Cardiac muscle cell (in vitro differentiated cells and primary cell): ENCODE measurements at places on chromosomes 3 and 15. TPM values are rescaled to one million over a fixed set of nuclear protein-coding genes. Genes with fewer than 3 reads are reported as not detected.

DNA sequence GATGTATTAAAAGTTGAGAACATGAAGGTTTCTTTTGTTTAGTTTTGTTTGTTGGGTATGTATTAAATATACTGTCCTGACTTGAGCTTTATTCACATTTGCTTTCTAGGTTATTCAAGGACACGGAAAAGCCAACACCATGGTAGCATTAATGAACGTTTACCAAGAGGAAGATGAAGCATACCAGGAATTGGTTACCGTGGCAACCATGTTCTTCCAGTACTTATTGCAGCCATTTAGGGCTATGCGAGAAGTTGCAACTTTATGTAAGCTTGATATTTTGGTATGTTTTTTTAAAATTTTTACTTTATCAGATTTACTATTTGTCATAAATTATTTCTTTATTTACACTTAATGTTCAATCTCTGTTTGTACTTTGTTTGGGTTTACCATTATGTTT is 3.6 kb downstream of the WHAMM start:
- no peak overlapping the region for H3K4me3 ChIP-seq
- peaks cover 22% of the 10 kb centered on the region for H3K4me1 ChIP-seq
- peaks cover 42% of the 10 kb centered on the region for H3K36me3 ChIP-seq
- no peak overlapping the region for H3K27ac ChIP-seq
- DNase-seq, result no peak
- no peaks in the 10 kb centered on the region for H3K27me3 ChIP-seq

- peaks cover 4% of the 10 kb centered on the region for H3K36me3 ChIP-seq
- no peak overlapping the region for H3K4me3 ChIP-seq
- DNase-seq, result no peak
- H3K27me3 ChIP-seq, result no peaks in the 10 kb centered on the region
- no peak overlapping the region for H3K27ac ChIP-seq
These were observed 88.9 kb upstream of the FEZF2 start for GRCh38 chr3:62462104-62462762.

GRCh38 chr3:39178553-39178952 is 13.8 kb downstream of the XIRP1 start:
- H3K4me1 ChIP-seq, result peaks cover 15% of the 10 kb centered on the region
- no peaks in the 10 kb centered on the region for H3K27me3 ChIP-seq
- peak overlapping the region; percentile 78 for H3K27ac ChIP-seq

DNA sequence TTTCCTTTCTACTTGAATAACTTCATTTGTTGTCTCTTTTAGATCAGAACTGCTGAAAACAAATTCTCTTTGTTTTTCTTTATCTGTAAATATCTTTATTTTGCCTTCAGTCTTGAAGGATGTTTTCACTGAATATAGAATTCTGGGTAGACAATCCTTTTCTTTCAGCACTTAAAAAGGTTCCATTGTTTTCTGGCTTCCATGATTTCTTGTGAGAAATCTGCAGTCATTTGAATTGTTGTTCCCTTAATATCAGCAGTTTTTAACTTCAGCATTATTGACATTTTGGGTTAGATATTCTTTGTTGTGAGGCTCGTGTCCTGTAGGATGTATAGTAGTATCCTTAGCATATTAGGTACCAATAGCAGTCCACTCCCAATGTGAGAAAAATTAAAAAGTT is 65.8 kb downstream of the SV2B start:
- no peak overlapping the region for H3K4me3 ChIP-seq
- no peak for DNase-seq
- no peaks in the 10 kb centered on the region for H3K36me3 ChIP-seq
- no peaks in the 10 kb centered on the region for H3K4me1 ChIP-seq
- H3K27ac ChIP-seq, result no peak overlapping the region

Gene TEX55
- not detected in 2 replicates for total RNA-seq

Gene CHDH
- 11.5 and 36.1 TPM in 2 replicates for total RNA-seq

GRCh38 chr15:25514522-25514921 is 75.7 kb upstream of the UBE3A start:
- no peak overlapping the region for H3K27ac ChIP-seq
- no peaks in the 10 kb centered on the region for H3K36me3 ChIP-seq
- no peak overlapping the region for H3K4me3 ChIP-seq
- no peaks in the 10 kb centered on the region for H3K4me1 ChIP-seq
- peaks cover 5% of the 10 kb centered on the region for H3K27me3 ChIP-seq

Gene BRK1
- total RNA-seq, result 83.0 and 138 TPM in 2 replicates

Gene SCN11A
- total RNA-seq, result 0.28 and 0.60 TPM in 2 replicates

Gene POLQ
- total RNA-seq, result 3.0 and 7.1 TPM in 2 replicates

GRCh38 chr15:53936137-53936536 is 42.1 kb upstream of the UNC13C start:
- no peak overlapping the region for H3K4me3 ChIP-seq
- H3K4me1 ChIP-seq, result no peaks in the 10 kb centered on the region
- no peak for DNase-seq
- H3K27ac ChIP-seq, result no peak overlapping the region
- H3K36me3 ChIP-seq, result no peaks in the 10 kb centered on the region

Gene FEZF2
- total RNA-seq, result not detected in 2 replicates

GRCh38 chr3:172132159-172132586 is 92.8 kb downstream of the FNDC3B start:
- no peaks in the 10 kb centered on the region for H3K27me3 ChIP-seq
- no peaks in the 10 kb centered on the region for H3K4me1 ChIP-seq
- no peak overlapping the region for H3K27ac ChIP-seq
- no peaks in the 10 kb centered on the region for H3K36me3 ChIP-seq

Gene IQSEC1
- 26.4 and 51.7 TPM in 2 replicates for total RNA-seq

Gene DNASE1L3
- total RNA-seq, result 0.21 and 0.39 TPM in 2 replicates

- DNase-seq, result no peak
- H3K27ac ChIP-seq, result no peak overlapping the region
- no peak overlapping the region for H3K4me3 ChIP-seq
These were observed 286.6 kb downstream of the WDR72 start for GRCh38 chr15:53472883-53473282.

DNA sequence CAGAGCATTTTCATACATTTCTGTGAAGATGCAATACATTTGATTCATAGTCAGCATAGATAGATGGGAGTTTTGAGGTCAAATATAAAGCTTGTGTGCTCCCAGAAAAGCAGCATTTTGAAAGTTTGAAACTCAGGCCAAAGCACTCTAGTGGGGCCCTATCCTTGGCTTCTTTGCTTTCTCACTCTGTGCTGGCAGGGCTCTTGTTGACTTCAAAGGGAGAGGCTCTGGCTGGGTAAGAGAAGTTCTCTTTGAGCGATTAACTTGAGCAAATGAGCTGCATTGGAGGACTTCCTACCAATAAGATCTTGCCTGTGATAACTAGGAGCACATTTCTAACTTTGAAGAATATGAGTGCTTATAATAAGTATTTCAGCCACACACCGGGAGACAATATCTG is 214.0 kb upstream of the RARB start:
- H3K4me1 ChIP-seq, result no peaks in the 10 kb centered on the region
- no peaks in the 10 kb centered on the region for H3K36me3 ChIP-seq
- no peak overlapping the region for H3K27ac ChIP-seq
- no peak overlapping the region for H3K4me3 ChIP-seq
- peak; percentile 20 for DNase-seq

- no peaks in the 10 kb centered on the region for H3K4me1 ChIP-seq
- H3K4me3 ChIP-seq, result no peak overlapping the region
- no peak overlapping the region for H3K27ac ChIP-seq
- DNase-seq, result no peak
These were observed 50.6 kb downstream of the SUMF1 start for GRCh38 chr3:4416427-4416945.

DNA sequence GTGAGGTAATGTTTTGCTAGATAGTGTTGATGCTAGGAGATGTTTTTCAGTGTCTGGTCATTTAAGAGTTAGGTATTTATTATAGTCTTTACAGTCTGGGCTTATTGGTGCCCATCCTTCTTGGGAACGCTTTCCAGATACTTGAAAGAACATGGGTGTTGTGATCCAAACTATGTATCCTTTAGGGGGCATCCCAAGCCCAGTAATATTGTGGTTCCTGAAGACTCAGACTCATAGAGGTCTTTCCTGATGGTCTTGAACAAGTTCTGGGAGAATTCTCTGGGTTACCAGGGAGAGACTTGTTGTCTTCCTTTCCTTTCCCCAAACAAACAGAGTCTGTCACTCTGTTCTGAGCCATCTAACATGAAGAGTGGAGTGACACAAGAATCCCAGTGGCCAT is 99.7 kb upstream of the LRRC3B start:
- H3K27ac ChIP-seq, result no peak overlapping the region
- no peaks in the 10 kb centered on the region for H3K4me1 ChIP-seq
- no peaks in the 10 kb centered on the region for H3K27me3 ChIP-seq
- no peak for DNase-seq
- H3K4me3 ChIP-seq, result no peak overlapping the region
- H3K36me3 ChIP-seq, result no peaks in the 10 kb centered on the region

Gene STARD9
- 2.3 and 5.5 TPM in 2 replicates for total RNA-seq

Gene ACOX2
- total RNA-seq, result 18.9 and 27.3 TPM in 2 replicates

DNA sequence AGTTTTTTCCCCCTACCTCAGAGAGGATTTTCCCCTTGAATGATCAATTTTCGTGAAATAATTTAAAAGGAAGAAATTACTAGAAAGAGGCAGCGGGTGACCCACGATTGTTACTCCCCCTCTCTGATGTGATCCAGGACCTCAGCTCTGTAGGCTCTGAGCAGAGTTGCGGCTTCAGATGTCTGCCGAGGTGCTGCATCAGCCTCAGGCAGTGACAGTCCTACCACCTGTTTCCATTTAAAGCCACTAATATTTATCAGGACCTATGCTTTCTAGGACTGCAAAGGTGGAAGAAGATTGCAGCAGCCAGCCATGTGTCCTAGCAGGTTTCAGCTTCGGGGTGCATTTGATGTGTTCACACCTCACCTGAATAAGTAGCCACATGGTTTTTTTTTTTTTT is 294.8 kb upstream of the C2CD4B start:
- H3K27ac ChIP-seq, result no peak overlapping the region
- H3K36me3 ChIP-seq, result no peaks in the 10 kb centered on the region
- no peak overlapping the region for H3K4me3 ChIP-seq
- DNase-seq, result no peak

DNA sequence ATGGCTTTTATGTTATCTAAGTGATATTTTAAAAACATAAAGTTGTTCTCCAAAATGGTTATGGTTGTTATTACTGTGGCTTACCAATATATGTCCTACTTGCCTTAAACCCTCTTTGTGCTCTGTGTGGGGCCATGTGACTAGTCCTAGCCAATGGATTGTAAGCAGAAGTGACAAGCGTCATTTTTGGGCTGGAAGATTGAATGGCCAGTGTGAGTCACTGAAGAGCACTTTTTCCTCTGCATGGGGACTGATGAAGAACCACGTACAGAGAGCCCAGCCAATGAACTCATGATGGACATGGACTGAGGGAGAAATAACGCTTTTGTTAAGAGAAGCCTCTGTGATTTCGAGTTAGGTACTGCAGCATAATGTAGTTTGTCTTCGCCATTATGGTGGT is 332.7 kb downstream of the EDEM1 start:
- DNase-seq, result no peak
- H3K36me3 ChIP-seq, result no peaks in the 10 kb centered on the region
- no peak overlapping the region for H3K4me3 ChIP-seq
- H3K27me3 ChIP-seq, result no peaks in the 10 kb centered on the region
- no peak overlapping the region for H3K27ac ChIP-seq
- no peaks in the 10 kb centered on the region for H3K4me1 ChIP-seq

DNA sequence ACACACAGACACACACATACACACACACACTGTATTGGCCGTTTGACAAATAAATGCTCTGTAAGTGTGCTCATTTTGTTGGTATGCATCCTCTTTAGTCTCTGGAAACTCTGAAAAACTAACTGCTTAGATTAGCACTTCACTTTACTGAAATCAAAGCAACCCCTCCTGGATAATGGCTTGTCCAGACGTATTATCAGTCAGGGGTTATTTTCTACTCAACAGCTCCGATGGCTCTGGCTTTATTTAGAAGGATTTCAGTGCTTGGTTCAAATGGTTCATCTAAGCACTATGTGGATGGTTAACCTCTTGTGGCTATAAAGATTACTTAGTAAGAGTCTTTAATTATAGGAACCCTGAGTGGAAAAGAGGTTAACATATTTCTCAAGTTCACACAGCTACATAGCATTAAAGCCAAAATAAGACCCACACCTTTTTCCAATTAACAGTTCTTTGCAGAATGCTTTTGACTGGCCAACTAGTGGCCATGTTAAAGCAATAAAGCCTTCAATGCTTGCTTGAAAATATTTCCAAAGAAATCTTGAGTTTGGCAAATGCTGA is 516.1 kb upstream of the NAALADL2 start:
- peak overlapping the region; percentile 37 for H3K27ac ChIP-seq
- no peaks in the 10 kb centered on the region for H3K27me3 ChIP-seq
- peak; percentile 19 for DNase-seq
- H3K4me3 ChIP-seq, result no peak overlapping the region
- H3K4me1 ChIP-seq, result peaks cover 23% of the 10 kb centered on the region

DNA sequence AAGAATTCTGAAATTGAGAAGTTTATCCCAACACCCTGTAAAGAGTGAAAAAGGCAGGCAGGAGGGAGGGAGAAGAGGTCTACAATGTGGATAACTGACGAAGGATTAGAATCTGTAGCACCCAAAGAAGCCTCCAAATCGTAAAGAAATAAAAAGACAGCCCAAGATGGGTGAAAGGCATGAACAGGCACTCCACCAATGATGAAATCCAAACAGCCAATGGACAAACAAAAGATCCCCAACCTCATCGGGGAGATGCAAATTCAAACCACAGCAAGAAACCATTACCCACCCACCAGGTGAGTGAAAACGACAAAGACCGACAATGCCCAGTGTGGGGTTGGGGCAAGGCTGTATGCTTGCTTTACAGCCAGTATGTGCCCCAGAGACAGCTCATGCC is 85.6 kb downstream of the IQSEC1 start:
- H3K36me3 ChIP-seq, result no peaks in the 10 kb centered on the region
- H3K4me3 ChIP-seq, result no peak overlapping the region

DNA sequence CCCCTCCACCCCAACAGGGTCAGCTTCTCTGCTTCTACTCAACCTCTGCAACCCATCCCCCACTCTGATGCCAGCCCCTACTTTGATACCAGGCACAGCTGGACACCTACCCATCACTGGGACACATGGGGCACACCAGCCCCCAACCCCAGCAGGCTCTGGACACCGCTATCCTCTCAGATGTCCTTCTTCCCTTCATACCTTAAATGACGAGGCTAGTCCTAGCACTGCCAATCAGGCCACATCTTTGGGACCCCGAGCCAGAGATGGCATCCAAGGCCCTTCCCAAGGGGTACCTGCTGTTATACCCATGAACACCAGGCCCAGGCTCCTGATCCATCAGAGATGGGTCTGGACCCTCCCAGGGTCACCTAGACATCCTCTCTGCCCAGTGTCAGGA is 10.6 kb downstream of the POC1A start:
- no peak overlapping the region for H3K27ac ChIP-seq
- no peaks in the 10 kb centered on the region for H3K36me3 ChIP-seq
- H3K4me1 ChIP-seq, result peaks cover 3% of the 10 kb centered on the region
- DNase-seq, result no peak
- no peaks in the 10 kb centered on the region for H3K27me3 ChIP-seq
